ENCODE measurements at places on chromosomes 4 and X.
A peak's percentile ranks its signal among the peaks of the same experiment; 100 is the strongest.

- DNase-seq, result no peak
Measured at GRCh38 chr4:57044996-57045395, 65.2 kb downstream of the IGFBP7 start.

DNA sequence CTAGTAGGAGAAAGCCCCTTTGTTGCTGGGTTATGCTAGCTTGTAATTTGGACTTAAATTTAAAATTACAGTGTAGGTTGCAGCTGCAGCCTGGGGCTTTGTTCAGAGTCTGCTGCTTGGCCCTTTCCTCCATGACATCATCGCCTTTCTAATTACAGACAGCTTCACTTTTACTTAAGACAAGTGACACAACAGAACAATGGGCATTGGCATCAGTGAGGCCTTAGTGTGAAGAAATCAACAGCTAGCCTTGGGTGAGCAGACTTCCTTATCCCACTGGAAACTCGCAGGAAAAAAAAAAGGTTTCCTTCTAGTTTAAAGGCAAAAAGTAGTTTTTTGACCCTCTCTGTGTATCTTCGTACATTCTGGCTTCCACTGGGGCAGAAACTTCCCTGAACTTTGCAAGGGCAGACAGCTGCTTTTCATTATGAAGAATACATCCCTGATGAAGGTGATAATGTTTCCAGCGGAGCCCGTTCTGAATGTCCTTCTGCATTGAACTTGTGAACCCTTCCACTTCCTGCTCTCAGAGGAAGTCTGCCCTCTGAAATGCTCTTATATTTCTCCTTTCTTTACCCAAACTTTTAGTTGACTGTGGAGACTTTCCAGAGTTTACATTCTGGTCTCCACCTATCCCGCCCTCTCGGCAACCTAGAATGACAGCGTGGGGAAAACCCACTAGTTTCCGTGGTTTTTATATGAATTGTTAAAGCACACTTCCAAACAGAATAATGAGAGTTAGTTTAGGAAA is 123.2 kb upstream of the FAM9C start:
- DNase-seq, result peak; percentile 4

DNA sequence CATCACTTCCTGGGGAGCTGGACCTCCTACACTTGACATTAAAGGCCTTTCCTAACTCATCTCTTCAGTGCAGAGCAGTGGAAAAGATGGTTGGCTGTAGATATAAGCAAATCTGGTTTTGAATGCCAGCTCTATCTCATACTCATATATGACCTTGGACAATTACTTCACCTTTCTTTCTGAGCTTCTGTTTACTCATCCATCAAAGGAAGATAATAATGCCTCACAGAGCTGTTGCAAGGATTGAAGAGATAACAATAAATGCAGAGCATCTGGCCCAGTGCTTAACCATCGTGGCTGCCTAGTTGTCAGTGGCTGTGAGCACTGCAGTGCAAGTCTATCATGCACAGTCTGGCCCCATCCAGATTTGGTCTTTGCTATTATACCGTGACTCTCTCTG is 148.1 kb upstream of the EOLA2 start:
- no peak for DNase-seq

DNA sequence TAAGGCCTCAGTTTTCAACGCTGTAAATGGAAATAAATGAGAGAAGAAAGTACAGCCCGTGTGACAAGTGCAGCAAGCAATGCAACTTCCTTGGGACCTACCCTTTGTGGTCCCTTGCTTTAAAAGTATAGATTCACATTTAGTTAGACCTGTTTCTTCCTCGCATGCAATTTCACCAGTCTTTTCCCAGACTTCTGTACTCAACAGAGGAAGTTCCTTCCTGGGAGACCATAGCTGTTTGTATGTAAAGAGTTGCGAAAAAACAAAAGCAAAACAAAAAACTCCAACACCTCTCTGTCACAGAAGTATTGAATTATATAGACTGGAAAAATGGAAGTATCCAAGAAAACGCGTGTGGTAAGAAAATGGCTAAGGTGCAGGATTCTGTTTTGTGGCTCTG is 1.1 kb upstream of the IRF2 start:
- DNase-seq, result no peak

GRCh38 chr4:86006057-86006456 is 353.8 kb downstream of the MAPK10 start:
- DNase-seq, result no peak

GRCh38 chrX:18596096-18596495 is 75.8 kb downstream of the RS1 start:
- DNase-seq, result no peak

DNA sequence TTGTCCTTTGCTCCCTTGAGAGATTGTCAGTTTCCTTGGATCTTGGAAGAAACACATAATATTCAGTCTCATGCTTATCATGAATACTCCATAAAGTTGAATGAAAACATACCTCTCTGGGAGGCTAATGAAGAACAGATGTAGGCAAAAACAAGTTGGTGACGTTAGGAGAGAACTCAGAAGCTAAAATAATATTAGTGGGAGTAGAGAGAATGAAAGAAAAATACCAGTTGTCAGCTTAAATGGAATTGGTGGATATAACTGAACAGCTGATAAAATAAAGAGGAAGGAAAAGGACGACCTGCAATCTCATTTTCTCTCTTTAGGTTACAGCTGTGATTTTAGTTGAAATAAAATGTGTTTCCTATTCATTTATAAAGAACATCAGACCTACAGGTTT is 124.8 kb downstream of the SNCA start:
- no peak for DNase-seq

DNA sequence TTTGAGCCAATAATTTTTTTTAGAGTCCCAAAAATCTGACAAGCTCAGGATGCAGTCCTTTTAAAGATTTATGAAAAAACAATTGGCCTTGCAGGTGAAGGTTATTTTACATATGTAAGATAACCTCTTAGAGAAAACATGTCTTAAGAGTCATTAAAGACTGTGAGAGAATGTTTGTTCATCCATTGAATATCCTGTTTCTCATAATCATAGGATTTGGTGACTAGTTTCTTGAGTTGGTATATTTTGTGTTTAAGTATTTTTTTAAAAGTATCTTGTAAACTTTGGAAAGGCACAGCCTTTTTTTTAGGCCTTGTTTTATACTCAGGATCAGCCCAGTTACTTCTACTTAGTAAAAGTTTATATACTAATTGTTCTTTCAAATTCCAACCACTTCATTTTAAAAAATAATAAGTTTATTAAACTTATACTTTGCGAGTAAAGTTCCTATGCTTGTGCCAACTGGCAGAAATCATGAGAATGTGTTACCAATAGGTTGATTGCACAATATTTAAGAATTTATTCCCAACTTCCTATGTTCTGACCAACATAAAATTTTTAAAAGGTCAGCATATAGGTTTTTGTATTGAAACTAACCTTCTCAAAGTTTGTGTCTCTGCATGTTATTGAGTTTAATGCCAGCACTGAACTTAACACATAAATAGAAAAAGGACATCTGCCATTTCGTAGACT is 40.0 kb upstream of the ARSJ start:
- no peak for DNase-seq

DNA sequence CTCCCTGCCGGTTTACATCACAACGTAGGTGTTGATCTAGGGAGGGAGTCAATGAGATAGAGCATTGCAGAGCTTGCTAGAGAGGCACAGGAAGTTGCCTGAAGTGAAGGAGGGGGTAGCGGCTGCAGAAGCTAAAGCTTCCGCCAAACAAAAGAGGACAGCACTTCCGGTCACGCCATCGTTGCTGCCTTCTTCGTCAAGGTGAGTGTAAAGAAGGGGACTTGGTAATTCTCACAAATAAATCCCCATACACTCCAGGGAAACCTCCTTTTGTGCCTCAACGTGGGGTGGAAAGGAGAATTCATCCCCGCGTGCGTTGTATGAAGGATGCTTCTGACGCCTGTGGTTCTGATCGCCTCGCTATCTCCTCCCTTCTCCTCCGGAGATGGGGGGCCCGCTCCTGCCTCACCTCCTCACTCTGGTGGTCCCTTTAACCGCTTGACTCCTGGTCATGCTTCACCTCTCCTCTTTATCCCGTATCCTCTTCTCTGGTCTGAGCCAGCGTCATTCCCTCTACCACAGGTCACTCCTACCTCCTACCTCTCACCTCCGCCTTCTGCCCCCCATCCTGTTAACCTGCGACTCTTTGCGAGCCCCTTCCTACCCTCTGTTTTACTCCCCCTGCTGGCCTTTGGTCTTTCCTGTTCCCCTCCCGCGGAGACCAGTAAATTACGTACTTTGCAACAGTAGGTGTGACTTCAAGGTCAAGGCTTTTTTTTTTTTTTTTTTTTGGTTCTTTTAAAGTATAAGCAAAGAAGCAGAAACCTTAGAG is 59.9 kb downstream of the GSPT2 start:
- DNase-seq, result peak; percentile 87

GRCh38 chr4:1654216-1654955 is 29.7 kb downstream of the FAM53A start:
- no peak for DNase-seq

DNA sequence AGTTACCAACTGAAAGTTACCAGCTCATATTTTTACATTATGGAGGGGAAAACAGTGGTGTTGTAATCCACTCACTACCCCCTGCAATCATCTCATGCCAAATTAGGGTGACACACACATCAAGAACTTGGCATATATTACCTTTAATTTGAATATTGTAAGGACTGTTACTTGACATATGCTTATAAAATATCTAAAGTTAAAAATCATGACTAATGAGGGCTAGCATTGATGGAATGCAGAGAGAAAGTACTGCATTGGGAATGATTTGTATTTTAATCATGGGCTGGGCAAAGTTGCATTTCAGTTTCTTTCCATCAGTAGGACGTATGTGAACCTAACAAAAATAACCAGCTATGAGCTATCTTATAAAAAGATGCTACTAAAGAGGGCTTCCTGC is 517.5 kb upstream of the GRIA3 start:
- DNase-seq, result no peak

- DNase-seq, result peak; percentile 26
Measured at GRCh38 chr4:93199492-93199891, 629.1 kb upstream of the ATOH1 start.

DNA sequence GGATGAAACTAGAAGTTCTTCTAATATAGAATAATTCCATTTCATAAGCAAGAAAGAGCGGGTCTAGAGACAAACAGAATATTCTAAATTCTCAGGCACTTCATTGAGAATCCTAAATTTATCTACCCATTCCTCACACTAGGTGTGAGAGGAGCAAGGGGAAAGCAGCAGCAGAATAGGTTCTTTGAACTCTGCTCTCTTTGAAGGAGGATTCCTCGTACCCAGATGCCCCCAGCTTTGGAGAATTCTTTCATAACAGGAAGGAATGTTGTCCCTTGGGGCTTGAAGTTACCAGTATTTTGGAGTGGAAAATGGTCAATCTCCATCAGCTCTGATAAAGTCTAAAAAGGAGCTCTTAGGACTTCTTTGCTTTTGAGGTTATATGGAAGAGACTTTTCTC is 59.7 kb upstream of the RASGEF1B start:
- no peak for DNase-seq

GRCh38 chr4:103204111-103204510 is 6.0 kb upstream of the CENPE start:
- DNase-seq, result no peak

GRCh38 chrX:81957318-81957717 is 755.4 kb downstream of the SH3BGRL start:
- DNase-seq, result no peak

GRCh38 chr4:185383451-185383850 is 12.3 kb downstream of the LRP2BP start:
- DNase-seq, result no peak

- DNase-seq, result no peak
Measured at GRCh38 chrX:143757375-143757774, 36.8 kb upstream of the SPANXN2 start.

DNA sequence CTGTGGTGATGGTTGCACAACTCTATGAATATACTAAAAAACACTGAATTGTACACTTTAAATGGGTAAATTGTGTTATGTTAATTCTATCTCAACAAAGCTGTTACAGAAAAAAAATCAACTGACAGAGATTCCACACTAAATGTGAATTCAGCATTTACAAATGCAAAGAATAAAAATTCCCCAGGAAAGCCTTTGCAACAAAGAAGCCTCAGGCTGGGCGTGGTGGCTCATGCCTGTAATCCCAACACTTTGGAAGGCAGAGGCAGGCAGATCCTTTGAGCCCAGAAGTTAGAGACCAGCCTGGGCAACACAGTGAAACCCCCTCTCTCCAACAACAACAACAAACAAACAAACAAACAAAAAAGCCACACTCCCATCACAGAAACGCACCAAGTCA is 8.9 kb downstream of the BCLAF3 start:
- DNase-seq, result no peak

Measured in GM12865 (cell line).